ENCODE measurements at places on chromosomes 12 and 14. TPM values are rescaled to one million over a fixed set of nuclear protein-coding genes. Genes with fewer than 3 reads are reported as not detected.

GON7 gene
- total RNA-seq: 9.0 TPM

KCNH3 gene
- total RNA-seq: under 0.01 TPM

KICS2 gene
- total RNA-seq: 8.6 TPM

SSTR1 gene
- total RNA-seq: 0.77 TPM

KRT83 gene
- not detected for total RNA-seq

All from regular cardiac myocyte (primary cell).